NCI-H2081 treated with DMSO at 0.1 percent for 48 hours (cell line): ENCODE measurements at places on chromosomes 6 and 20.
A peak's percentile ranks its signal among the peaks of the same experiment; 100 is the strongest.

GRCh38 chr20:46757754-46758678, 48.6 kb downstream of the SLC2A10 start:
- peak; percentile 44 for DNase-seq

DNA sequence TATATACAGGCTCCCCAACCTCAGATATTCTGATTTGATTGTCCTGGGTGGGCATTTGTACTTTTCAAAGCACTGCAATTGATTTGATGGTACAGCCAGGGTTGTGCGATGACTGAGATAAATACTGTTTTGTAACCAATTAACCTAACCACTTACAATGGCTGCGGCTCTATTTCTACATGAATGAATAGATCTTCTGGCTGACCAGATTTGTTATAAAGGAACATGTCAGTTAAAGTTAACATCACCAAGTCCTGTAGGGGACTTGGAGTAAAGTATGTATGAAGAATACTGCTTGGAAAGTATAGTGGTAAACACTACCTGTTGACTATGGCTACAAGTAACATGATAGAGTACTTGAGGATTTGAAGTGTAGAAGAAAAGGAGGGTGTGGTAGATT, 369.2 kb upstream of the JAG1 start:
- DNase-seq, result no peak

- DNase-seq, result no peak
These were observed 80.7 kb upstream of the MAFB start for GRCh38 chr20:40769677-40770285.

- no peak for DNase-seq
These were observed 28.1 kb upstream of the SCGN start for GRCh38 chr6:25623879-25624278.

DNA sequence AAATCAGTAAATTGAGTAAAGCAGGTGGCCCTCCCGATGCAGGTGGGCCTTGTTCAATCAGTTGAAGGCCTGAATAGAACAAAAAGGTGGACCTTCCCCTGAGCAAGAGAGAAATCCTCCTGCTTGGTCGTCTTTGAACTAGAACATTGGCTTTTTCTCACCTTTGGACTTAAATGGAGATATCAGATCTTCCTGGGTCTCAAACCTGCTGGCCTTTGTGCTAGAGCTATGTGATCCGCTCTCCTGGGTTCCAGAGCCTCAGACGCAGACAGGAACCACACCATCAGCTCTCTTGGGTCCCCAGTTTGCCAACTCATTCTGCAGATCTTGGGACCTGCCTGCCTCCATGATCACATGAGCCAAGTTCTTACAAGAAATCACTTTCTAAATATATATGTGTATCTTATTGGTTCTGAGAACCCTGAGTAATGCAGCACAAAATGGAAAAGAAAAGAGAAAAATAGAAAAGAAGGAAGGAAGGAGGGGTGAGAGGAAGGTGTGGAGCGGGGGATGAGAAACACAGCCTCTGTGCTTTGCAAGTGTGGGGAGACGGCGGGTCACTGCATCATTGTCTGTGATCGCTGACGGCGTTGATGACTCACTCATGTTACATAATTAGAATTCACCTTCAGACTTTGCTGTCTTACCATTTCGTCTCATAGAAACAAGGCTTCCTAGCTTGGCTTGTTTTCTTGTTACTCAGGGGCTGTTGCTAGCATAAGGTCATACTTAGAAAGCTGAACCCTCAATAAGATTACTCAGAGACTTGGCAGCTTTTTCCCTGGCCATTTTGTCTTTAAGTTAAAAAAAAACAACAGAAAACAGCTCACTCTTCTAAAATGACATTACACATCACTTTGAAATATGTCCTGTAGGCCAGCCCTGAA, 85.7 kb upstream of the NEDD9 start:
- DNase-seq, result no peak

DNA sequence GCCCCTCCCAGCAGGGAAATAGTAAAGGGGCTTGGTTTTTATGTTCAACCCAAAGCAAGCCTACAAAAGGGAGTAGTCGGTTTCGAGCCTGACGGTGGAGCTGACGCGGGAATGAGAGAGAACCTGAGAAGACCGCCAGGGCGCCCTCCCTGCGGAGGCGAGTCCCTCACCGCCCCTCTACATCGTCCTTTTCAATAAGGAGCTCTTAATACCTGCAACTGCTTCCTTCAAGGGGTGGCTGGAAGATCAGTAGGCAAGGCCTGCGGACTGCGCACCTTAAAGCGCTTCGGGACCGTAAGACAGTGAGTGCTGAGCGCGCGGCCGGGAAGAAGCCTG, 709 bp upstream of the ZNF76 start:
- DNase-seq, result no peak

- DNase-seq, result no peak
These were observed 150.2 kb downstream of the TBC1D7 start for GRCh38 chr6:13178107-13178506.

DNA sequence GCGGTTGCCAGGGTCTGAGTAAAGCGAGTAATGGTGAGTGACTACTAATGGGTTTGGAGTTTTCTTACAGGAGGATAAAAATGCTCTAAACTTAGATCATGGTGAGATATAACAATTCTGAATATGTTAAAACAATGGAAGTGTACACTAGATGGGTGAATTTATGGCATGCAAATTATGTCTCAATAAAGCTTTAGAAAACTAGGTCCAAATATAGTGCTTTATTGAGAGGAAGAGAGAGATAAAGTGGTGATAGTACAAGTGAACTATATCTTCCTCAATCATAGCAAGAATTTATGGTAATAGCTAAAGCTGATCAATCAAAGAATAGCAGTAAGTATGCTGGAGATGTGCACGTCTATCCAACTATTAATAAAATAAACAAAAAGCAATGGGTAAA, 23.9 kb downstream of the SRPK1 start:
- no peak for DNase-seq

- no peak for DNase-seq
These were observed 276.8 kb downstream of the NRN1 start for GRCh38 chr6:5729813-5730517.

GRCh38 chr20:2825761-2826160, 9.6 kb downstream of the TMEM239 start:
- DNase-seq, result no peak

GRCh38 chr6:149563203-149563927, 2.8 kb upstream of the GINM1 start:
- no peak for DNase-seq

DNA sequence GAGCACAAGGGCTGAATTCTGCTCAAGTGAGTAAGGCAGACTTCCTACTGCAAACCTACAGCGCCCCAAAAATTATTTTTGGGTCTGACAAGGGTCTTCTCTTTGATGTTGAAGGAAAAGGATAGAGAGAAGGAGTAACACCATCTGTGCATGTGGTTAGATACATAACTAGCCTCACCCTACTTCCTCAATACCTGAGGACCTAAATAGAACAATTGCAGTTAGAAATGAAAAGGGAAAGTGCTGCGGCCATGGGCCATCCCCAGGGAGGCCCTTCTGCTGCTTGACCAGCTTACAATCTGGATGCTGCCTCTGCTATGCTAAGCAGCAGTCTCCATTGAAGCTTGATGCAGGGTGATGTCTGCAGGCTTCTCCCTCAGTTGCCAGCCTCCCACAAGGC, 63.2 kb upstream of the ARMH2 start:
- DNase-seq, result no peak

DNA sequence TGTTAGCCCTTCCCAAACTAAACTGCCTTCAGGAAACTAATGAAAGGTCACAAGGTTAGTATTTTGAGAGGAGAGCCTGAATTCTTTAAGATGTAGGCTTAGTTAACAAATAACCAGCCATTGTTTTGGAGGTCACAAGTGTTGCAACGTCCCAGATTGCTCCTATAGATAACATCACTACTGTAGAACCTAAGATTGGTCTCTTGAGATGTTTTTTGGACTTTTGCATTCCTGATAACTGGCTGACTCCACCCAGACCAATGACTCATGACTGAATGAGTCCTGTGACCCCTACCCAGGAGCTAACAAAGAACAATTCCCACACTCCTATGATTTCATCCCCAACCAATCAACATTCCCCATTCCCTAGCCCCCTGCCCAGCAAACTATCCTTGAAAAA, 178.8 kb downstream of the SCP2D1 start:
- DNase-seq, result no peak

GRCh38 chr6:7086488-7086887, 21.3 kb upstream of the RREB1 start:
- DNase-seq, result no peak

- no peak for DNase-seq
These were observed 164.7 kb upstream of the RIMS1 start for GRCh38 chr6:71721642-71722041.

GRCh38 chr20:48898896-48899530, 22.5 kb upstream of the ARFGEF2 start:
- DNase-seq, result no peak

GRCh38 chr6:125537090-125537489, 212.3 kb upstream of the HEY2 start:
- no peak for DNase-seq

- no peak for DNase-seq
These were observed 76.0 kb downstream of the RSPH3 start for GRCh38 chr6:158923805-158924498.

- DNase-seq, result peak; percentile 31
These were observed 4.4 kb upstream of the RPS21 start for GRCh38 chr20:62382306-62383198.

GRCh38 chr6:44493132-44493531, 105.6 kb downstream of the CDC5L start:
- no peak for DNase-seq

DNA sequence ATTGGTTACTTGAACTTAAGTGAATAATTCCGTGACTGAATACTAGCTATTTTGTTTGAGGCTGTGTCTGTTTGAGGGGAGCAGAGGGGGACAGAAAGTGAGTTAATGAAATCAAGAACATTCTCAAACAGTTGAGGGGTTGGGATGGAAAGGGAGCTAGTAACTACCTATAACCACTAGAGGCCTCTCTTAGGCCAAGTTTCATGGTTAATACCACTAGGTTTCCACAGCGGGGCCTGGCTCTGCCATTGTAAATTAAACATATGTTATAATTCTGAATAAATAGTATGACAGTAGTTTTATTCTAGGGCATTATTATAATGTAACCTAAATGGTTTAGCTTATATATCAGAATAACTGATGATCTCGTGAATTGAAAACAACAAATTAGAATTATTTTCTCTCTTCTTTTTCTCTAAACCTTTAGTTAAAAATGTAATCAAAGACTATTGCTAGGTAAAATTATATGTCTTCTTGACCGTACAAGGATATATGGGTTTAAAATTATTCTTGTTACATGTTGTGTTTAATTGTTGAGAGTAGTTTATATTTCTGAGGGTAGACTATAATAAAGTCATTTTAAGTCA, 108.1 kb downstream of the BCKDHB start:
- no peak for DNase-seq

- DNase-seq, result no peak
These were observed 110.7 kb downstream of the KIF6 start for GRCh38 chr6:39614393-39614950.

DNA sequence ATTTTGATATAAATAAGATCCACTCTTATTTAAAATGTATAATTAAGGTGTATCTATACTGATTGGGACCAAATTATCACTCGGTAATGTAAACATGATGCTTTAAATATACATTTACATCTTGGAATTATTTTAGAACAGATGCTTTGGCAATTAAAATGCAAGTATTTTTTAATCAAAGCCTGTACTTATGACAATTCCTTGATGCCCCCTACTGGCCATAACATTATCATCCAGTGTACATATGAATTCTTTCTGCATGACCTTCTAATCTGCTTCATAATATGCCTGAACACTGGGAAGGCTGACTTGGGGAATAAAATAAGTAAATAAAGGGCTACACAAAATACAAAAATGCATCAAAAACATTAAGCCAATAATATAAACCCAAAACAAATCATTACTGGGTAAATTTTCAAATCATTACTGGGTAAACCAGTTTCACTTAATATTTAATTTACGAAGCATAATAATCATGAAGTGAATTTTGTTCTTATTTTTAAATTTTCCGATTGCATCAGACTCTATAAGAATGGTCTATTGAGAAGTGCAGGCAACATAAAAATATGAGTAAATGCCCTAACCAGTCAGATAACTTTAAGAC, 65.1 kb downstream of the CGA start:
- no peak for DNase-seq

GRCh38 chr20:4881006-4881730, 120.1 kb downstream of the SLC23A2 start:
- DNase-seq, result no peak

GRCh38 chr6:130320908-130321307, 44.9 kb upstream of the TMEM200A start:
- no peak for DNase-seq

DNA sequence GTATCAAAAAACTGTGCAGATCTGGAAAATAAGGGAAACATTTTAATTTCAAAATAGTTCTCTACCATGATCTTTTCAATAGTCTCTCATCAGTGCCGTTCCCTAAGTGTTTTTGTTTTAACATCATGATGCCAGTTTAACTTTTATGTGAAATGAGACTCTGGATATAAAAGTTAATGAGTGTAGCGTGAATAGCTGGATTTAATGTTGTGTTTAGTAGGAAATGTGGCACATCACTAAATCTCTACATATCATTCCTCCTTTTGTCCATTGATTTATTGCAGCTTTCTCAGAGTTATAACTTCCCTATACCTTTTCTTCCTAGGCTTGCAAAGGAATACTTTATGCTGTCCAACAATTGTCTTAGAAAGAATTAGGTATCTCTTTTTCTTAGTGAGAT, 81.4 kb upstream of the SCGN start:
- DNase-seq, result no peak
